Motor neuron (in vitro differentiated cells): ENCODE measurements at places on chromosomes 2 and 18. TPM values are rescaled to one million over a fixed set of nuclear protein-coding genes. Genes with fewer than 3 reads are reported as not detected.

The LRRTM4 gene
- total RNA-seq = 35.3 and 36.9 TPM in 2 replicates

The APCDD1 gene
- 272 and 304 TPM in 2 replicates for total RNA-seq

The MBP gene
- total RNA-seq = 2.2 and 3.7 TPM in 2 replicates

The UGT1A1 gene
- 0.09 and 0.10 TPM in 2 replicates for total RNA-seq

The CCBE1 gene
- total RNA-seq = 0.32 and 0.71 TPM in 2 replicates

The ARL4C gene
- 95.6 and 129 TPM in 2 replicates for total RNA-seq

The DNAH6 gene
- total RNA-seq = 7.4 and 8.8 TPM in 2 replicates

The DIPK1C gene
- 0.11 and 0.49 TPM in 2 replicates for total RNA-seq

The VAMP5 gene
- total RNA-seq = 4.1 and 6.7 TPM in 2 replicates
